ENCODE measurements at places on chromosomes 3 and 15. TPM values are rescaled to one million over a fixed set of nuclear protein-coding genes. Genes with fewer than 3 reads are reported as not detected.

ERICH6 gene
- total RNA-seq: 0.21 TPM

FOXB1 gene
- total RNA-seq: 0.10 TPM

NTRK3 gene
- total RNA-seq: under 0.01 TPM

CACNA2D3 gene
- total RNA-seq: 2.0 TPM

Measured in mononuclear cell (primary cell).